Germinal center (tissue), 1 donor: ENCODE measurements at places on chromosomes 2 and 18.

DNA sequence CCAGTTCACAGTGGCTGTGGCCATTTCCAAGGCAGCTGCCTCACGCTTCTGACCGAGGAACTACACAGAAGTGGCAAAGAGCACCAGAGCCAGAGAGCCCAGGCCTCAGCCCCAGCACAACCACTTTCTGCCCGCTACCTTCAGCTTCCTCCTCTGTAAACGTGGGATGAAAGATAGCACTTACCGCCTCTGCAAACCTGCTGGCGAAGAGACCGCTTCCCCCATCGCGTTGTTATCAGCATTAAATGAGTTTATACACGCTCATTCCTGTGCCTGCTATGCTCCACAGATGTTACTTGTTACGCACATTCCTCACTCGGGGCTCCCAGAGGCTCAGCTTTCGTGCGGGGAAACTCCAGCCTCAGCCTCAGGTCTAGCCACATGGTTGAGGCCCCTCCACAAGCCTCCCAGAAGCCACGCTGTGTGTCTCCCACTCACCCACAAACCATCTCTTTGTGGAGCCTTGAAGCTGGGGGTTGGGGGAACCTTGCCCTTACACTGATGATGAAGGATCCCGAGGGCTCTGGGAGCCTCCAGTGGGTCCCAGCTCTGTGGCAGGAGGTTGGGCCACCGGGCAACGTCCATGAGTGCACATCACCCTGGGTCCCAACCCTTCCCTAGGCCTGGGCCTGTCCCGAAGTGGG lies 63.3 kb upstream of the SMAD7 start:
- DNase-seq: no peak

DNA sequence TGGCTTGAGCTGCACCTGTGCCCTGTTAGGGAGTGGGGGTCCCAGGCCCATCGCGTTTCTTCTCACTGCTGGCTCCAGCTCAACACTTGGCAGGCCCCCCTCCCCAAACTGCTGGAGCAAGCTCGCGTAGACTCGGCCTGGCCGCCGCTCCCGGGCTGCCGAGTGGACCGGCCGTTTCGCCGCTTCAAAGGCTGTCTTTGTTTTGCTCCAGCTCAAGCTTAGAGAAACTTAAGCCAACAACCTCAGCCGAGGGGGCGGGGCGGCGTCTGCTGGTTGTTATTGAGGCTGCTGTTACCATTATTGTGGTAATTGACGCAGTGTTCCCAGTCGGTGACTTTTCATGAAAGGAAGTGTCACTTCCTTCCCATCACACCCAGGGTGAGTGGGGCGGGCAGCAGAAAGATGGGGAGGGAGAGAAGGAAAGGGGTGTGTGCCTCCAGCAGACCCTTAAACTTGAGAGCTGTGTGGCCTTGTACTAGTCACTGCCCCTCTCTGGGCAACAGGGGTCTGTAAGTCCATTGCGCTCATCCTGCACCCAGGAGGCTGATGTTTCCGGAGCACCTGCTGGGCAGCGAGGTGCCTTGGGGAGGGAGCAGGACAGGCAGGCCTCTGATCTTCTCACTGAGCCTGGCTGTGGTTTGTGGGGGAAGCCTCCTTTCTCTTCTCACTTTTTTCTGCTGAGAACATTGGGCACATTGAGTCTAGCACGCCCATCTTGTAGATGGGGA lies 2.1 kb downstream of the ARID5A start:
- DNase-seq: peak; percentile 37

- DNase-seq: no peak
Measured at GRCh38 chr2:55968941-55969340, 45.4 kb upstream of the EFEMP1 start.

- no peak for DNase-seq
Measured at GRCh38 chr2:172361360-172361759, 66.0 kb upstream of the ITGA6 start.

DNA sequence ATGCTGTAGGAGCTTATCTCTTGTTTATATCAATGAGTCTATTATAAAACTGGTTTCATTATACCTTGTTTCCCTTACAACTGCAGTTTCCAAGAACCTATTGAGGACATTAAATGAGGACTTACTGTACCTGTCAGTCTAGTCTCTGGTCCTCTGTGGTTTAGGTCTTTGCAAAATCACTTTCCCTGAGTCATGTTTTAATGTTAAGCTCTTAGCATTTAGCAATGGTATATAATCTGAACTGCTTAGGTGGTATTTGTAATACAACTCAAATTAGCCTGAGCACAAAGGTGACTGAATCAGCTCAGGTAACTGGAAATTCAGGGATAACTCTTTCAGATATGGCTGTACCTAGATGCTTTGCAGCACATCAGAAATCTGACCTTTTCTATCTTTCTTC lies 418.3 kb upstream of the SPRED2 start:
- DNase-seq: no peak

- no peak for DNase-seq
Measured at GRCh38 chr2:68687018-68687417, 43.6 kb downstream of the PROKR1 start.
